ENCODE measurements at places on chromosomes 4 and X. TPM values are rescaled to one million over a fixed set of nuclear protein-coding genes. Genes with fewer than 3 reads are reported as not detected.

The ATP2B3 gene
- total RNA-seq, result 0.05 TPM

GRCh38 chr4:177441803-177442622 lies at the start of gene AGA:
Gene AGA (minus strand): TSS chr4:177442437. CDS start chr4:177442375, 62 bp downstream.
- peaks cover 3% of the 10 kb centered on the region for H3K36me3 ChIP-seq
- no peaks in the 10 kb centered on the region for H3K27me3 ChIP-seq
- peak within 1 kb of the TSS; percentile 91 for H3K4me3 ChIP-seq

DNA sequence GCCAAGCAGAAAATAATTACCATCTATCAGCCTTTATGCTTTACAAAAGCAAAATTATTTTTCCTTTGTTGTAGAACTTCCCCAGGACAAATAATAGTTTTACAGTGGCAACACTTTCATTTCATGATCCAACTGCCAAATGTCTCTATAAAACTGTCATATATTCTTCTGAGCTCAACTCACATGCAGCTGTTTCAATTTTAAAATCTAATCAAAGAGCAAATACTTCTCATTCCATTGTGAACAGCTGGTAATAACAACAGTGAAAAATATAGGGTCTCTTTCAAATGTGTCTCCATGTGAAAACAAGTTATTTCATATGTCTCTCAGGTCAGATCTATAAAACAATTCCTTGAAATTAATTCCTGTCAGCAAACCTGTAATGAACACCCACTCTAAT lies 270.6 kb upstream of the SLC7A11 start:
- no peak overlapping the region for H3K27ac ChIP-seq
- H3K36me3 ChIP-seq, result no peaks in the 10 kb centered on the region
- no peaks in the 10 kb centered on the region for H3K27me3 ChIP-seq
- no peak overlapping the region for H3K4me3 ChIP-seq

The FAT1 gene
- not detected for total RNA-seq

DNA sequence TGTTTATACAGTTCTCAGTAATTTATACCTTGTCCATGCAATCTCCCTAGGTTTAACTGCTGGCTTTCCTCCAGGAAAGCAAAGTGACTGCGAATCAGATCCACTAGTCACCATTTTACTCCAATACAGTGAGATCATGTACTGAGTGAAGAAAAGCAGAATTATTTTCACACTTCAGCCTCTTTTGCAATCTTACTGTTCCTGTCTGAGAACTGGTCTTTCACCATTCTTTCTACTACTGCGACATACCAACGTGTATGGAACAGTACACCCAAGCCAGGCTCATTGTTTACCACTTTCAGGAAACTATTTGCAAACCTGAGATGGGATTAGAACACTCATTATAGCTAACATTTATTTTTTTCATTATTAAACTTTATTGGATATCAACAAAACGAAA lies 8.0 kb upstream of the MSL3 start:
- H3K4me3 ChIP-seq, result no peak overlapping the region
- no peak overlapping the region for H3K27ac ChIP-seq
- H3K36me3 ChIP-seq, result no peaks in the 10 kb centered on the region
- DNase-seq, result no peak
- no peaks in the 10 kb centered on the region for H3K27me3 ChIP-seq

- H3K4me3 ChIP-seq, result no peak overlapping the region
- H3K27me3 ChIP-seq, result no peaks in the 10 kb centered on the region
- H3K36me3 ChIP-seq, result no peaks in the 10 kb centered on the region
- no peaks in the 10 kb centered on the region for H3K4me1 ChIP-seq
- no peak for DNase-seq
Measured at GRCh38 chr4:48254381-48255071, 15.1 kb downstream of the TEC start.
